Melanocyte of skin (primary cell): ENCODE measurements at places on chromosomes 3 and 15. TPM values are rescaled to one million over a fixed set of nuclear protein-coding genes. Genes with fewer than 3 reads are reported as not detected.

ASB14 gene
- not detected in 2 replicates for total RNA-seq

HES1 gene
- total RNA-seq: 27.0 and 28.2 TPM in 2 replicates

FETUB gene
- not detected in 2 replicates for total RNA-seq

IL17RE gene
- total RNA-seq: 1.0 and 1.1 TPM in 2 replicates

FURIN gene
- 43.7 and 44.0 TPM in 2 replicates for total RNA-seq

LRRIQ4 gene
- under 0.01 and 0.15 TPM in 2 replicates for total RNA-seq

ANKUB1 gene
- not detected in 2 replicates for total RNA-seq

LSAMP gene
- total RNA-seq: 18.5 and 31.7 TPM in 2 replicates

ZPLD1 gene
- total RNA-seq: not detected in 2 replicates

GNAT1 gene
- total RNA-seq: not detected in 2 replicates

IGSF11 gene
- total RNA-seq: 104 and 133 TPM in 2 replicates

GALK2 gene
- total RNA-seq: 42.6 and 50.0 TPM in 2 replicates

COLQ gene
- 1.8 and 2.1 TPM in 2 replicates for total RNA-seq

KNG1 gene
- total RNA-seq: not detected in 2 replicates

GRIP2 gene
- not detected in 2 replicates for total RNA-seq

NTRK3 gene
- total RNA-seq: not detected in 2 replicates

KLHL6 gene
- 1.8 and 2.1 TPM in 2 replicates for total RNA-seq

NAALADL2 gene
- 12.0 and 15.3 TPM in 2 replicates for total RNA-seq

C2CD4A gene
- under 0.01 TPM in 1 of 2 replicates, not detected in the other for total RNA-seq

PTH1R gene
- 0.31 and 0.33 TPM in 2 replicates for total RNA-seq

PRRT3 gene
- 4.4 and 4.5 TPM in 2 replicates for total RNA-seq

RTP1 gene
- not detected in 2 replicates for total RNA-seq
